ENCODE measurements at places on chromosomes 3 and 15.

DNA sequence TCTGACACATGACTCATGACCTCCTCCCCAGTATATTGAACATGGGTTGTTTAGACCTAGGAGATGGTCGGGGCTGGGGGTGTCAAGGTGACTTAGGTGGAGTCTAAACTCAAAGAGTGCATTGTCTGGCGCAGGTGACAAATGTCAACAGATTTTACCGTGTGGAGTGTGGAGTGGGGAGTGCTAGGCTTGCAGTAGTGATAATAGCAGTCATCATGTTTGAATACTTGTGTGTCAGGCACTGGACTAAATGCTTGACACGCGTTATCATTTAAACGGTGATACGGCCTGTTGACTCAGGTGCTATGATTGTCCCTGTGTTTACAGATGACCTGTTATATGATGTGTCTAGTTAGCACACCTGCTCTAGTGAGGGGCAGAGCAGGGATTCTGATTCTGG is 30.8 kb downstream of the MUC20 start:
- no peak for DNase-seq

DNA sequence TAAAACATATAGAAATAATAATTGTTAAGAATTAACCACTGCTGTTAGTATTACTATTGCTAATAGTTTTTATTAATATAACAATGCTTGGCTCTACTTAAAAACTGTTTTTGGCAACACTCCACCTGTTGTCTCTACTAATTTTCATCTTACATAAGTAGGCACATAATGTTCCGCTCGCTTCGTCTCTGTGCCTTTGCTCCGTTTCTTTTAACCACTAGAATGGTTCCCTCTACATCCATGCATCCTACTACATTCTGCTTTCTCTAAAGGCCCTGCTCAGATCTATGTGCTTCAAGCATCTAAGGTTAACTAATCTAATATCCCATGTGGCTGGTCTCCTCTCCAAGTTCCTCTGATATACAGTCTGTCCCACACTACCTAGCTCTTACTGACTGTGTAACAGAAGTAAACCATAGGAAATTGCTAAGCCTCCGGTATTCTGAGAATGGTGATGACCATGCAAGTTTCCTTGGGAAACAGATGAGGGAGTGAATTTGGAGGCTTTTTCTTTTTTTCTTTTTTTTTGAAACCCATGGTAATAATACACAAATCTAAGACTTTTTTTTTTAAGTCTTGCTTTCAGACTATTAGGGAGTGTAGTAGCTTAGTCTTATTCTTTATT is 138.3 kb downstream of the P3H2 start:
- no peak for DNase-seq

DNA sequence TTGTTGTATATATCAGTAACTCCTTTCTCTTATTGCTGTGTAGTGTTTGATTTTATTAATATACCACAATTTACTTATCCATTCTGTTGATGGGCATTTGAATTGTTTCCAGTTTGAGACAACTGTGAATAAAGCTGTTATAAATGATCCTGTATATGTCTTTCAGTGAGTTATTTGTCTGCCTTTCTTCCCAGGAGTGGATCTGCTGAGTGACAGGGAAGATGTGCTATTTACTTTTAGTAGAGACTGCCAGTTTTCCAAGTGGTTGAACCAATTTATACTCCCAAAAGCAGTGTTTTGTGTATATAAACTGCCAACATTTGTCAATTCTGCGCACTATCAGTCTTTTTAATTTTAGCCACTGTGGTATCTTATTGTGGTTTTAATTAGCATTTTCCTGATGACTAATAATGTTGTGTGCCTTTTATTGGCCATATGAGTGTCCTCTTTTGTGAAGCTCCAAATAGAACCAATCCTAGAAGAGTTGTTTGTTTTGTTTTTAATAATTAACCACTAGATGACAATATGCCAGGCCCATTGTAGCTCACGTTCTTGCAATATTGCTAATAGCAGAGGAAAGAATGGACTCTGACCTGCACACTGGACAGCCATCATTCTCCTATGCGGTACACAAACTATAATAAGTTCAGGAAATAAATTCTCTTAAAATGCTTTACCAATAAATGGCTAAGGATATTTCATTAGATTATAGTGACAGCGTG is 25.3 kb downstream of the TRANK1 start:
- DNase-seq, result no peak

GRCh38 chr3:115623044-115623868 is at the start of gene GAP43:
GAP43 (plus strand) TSS chr3:115623510; CDS start chr3:115623690, 180 bp downstream.
- peak; percentile 16 for DNase-seq

DNA sequence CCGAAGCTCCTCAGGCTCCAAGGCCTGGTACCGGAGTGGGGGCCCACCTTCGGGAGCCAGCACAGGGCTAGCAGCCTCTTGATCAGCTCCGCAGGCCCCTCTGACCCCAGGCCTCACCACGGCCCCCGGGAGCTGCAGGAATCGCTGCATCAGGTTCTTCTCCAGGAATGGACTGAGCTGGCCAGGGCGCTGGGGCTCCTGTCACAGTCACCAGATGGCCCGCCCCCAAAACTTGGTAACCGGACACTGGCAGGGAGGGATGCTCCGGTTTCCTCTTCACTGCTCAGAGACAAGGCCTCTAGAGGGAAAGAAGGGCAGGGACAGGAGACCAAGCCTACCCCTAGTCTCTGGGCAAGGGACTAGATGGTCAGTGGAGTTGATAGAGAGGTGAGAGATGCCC is 9.9 kb downstream of the AP3B2 start:
- DNase-seq, result no peak

- no peak for DNase-seq
Measured at GRCh38 chr3:54965746-54966145, 37.9 kb upstream of the LRTM1 start.

DNA sequence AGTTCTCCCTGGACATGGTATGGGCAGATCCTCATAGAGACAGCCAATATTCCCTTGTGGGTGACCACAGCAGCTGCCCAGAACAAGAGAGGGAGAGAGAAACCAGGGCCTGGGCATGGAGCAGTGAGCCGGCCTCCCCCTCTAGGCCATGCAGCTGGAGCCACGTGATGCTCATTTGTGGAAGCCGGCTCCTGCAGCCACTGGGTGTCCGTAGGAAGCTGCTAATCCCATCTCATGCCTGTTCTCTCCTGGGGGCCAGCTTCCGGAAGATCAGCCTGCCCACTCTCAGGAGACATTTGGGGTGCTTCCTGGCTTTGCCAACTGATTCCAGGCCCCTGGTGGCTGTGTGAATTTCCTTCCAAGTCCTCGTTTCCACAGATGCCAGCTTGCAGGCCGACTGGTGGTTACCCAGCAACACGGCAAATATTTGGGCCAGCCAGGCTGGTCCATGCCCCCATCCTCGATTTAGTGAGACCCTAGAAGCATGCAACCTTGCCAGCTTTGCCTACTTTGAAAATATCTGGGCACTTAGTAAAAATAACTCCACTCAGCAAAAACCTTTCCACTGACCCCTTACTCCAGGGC is 55.3 kb downstream of the LINGO1 start:
- DNase-seq, result no peak

- DNase-seq, result no peak
Measured at GRCh38 chr3:115537669-115538068, 85.6 kb upstream of the GAP43 start.

- no peak for DNase-seq
Measured at GRCh38 chr15:84834229-84834955, 17.2 kb downstream of the ALPK3 start.

DNA sequence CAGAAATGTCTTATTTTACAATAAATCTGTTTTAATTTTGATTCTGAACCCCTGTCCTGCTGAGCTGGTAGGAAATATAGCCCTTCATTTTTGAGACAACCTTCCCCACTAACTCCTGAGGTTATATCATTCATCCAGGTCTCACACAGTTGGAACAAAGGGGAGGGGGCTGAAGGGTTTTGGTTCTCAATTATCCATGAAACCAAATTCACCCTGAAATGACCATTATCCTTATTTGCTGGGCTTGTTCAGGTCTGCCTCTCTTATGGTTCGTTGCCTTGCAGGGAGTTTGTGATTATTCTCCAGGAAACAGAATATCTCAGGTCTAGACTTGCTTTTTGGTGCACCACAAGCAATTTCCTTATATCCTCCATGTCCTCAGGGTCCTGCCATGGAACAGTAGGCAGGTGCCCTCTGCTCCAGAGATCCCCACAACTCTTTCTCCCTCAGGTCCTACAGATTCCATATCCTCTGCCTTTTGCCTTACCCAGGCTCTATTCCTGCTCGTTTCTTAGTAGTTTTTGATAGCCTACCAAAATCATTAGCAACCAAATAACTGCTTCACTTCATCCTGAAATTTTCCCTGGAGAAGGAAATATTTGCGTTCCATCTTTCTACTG is 94.4 kb downstream of the TGFBR2 start:
- DNase-seq, result no peak

- no peak for DNase-seq
Measured at GRCh38 chr3:188385295-188385694, 231.3 kb downstream of the LPP start.

- DNase-seq, result no peak
Measured at GRCh38 chr3:11226042-11226370, 46.2 kb upstream of the ATG7 start.

- DNase-seq, result no peak
Measured at GRCh38 chr15:20356911-20357480, 184.6 kb downstream of the GOLGA6L6 start.

DNA sequence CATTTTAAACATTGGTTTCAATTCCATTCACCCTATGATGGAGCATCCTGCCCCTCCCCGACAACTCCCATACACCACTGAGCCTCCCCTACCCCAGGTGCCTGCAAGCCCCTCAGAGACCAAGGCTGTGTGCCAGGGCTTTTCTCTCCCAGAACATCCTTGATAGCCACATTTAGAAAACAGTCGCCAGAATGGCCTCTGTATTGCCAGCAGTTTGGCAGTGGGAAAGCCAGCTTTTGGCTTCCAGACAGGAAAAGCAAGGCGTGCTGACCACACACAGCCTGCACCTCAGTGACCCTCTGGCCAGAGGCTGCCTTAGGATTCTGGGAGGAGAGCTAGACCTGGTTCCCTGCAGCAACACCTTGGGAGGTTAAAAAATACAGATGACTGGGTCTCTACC is 18.2 kb upstream of the HRH1 start:
- DNase-seq, result no peak

- DNase-seq, result no peak
Measured at GRCh38 chr15:45670511-45670910, 35.7 kb downstream of the SQOR start.

- no peak for DNase-seq
Measured at GRCh38 chr3:187051066-187051465, 88.2 kb downstream of the RPL39L start.

Data from NCI-H1105 (cell line).